ENCODE measurements at places on chromosomes 1 and 21. TPM values are rescaled to one million over a fixed set of nuclear protein-coding genes. Genes with fewer than 3 reads are reported as not detected.

- DNase-seq: no peak
Measured at GRCh38 chr1:171844381-171844780, 3.1 kb downstream of the DNM3 start.

GRCh38 chr21:45253180-45253579, 34.5 kb downstream of the POFUT2 start:
- no peak for DNase-seq

AMY1B gene
- not detected for polyA plus RNA-seq

APOBEC4 gene
- 0.10 TPM for polyA plus RNA-seq

- peak; percentile 43 for DNase-seq
Measured at GRCh38 chr1:183804387-183804786, 533 bp upstream of the RGL1 start.

METTL18 gene
- polyA plus RNA-seq: 14.2 TPM

DNA sequence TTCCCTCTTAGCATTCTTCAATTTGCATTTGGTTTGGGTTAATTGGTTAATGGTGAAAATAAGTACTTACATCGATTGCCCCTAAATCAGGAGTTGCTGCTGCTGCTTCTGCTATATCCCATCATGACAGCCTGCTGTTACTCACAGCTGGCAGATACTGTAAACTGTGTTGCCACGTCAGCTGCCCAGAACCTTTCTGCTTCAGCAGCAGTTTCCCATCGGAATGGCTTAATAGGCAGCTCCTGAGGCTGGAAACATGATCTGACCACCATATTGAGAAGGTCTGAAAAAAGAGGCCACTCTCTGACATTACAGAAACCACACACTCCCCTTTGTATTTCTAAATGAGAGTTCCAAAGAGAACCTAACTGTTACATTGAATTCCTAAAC, 14.3 kb upstream of the SEC16B start:
- peak; percentile 59 for DNase-seq

CELA3A gene
- not detected for polyA plus RNA-seq

DNA sequence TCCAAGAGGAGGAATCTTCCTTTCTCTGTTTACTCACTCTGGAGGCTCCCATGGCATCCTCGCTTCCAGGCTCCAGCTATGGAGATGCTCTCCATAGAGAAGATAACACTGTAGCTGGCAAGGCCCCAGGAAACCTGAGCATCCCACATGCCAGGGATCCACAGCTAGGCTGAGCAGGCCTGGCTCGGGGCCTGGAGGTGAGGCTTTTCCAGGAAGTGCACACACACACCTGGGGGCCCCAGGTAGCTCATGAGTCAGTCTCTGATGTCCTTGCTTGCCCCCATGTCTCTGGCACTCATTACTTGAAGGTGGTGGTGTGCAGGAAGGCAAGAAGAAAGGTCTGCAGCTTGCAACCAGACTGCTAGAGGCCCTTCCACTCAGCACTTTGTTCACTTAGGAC, 5.5 kb upstream of the LCE5A start:
- DNase-seq: no peak

SAMD13 gene
- 2.5 TPM for polyA plus RNA-seq

DNA sequence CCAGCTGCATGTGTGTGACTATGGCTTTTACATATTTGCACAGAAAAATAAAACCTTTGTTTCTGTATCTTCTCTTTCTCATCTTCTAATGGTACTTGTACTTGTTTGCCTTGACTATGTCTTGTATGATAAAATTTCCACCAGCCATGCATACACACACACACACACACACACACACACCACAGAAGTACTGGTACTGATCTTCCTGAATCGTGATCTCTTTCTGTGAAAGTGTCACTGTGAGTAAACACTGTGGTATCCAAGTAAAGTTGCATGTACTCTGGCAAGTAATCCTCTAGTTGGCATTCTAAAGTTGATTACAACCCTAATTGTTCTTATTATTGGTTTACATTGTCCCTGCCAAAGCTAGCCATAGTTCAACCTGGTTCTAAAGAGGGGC, 176.7 kb downstream of the CRB1 start:
- DNase-seq: no peak

TNFRSF8 gene
- polyA plus RNA-seq: 11.7 TPM

HTR6 gene
- polyA plus RNA-seq: 0.14 TPM

DNA sequence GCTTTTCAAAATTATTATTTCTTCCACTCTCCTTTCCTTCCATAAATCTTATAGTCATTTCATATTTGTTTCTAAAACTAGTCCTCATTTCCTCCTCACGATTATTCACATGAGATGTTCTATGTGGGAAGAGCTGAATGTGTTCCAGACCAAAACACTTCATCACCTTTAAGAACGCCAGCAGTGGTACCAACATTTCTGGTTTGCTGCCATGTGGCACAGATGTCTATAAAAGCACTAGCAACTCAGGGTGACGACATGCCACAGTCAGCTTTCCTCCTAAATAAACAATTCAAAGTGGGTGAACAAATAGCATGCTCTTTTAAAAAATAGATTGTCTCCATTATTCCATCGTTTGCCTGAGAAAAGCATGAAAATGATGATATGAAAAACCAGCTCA, 1217.8 kb upstream of the ADGRL2 start:
- no peak for DNase-seq

HSD3B1 gene
- polyA plus RNA-seq: not detected

- DNase-seq: peak; percentile 90
Measured at GRCh38 chr1:15384301-15384901, 25.3 kb upstream of the EFHD2 start.

BNIPL gene
- polyA plus RNA-seq: 0.59 TPM

GRCh38 chr1:192993426-192994085, 65.6 kb downstream of the UCHL5 start:
- peak; percentile 16 for DNase-seq

DNA sequence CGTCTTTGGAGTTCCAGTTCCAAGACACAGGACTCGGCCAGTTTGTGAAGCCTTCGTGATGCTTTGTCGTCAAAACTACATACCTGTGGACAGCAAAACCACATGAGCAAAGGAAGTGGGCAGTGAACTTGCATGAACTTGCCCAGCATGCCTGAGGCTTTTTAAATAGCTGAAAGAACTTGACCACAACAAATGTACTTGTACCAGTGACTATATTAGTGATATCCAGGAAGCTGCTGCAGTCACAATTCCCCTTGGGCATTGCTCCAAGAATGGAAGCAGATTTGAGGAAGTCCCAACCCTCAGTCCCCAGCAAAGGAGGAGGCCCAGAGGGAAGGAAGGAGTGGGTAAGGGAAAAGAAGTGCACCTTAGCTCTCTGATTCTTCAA, 2.6 kb downstream of the FUCA1 start:
- no peak for DNase-seq
